Type B pancreatic cell (in vitro differentiated cells): ENCODE measurements at places on chromosomes 1 and 21.

DNA sequence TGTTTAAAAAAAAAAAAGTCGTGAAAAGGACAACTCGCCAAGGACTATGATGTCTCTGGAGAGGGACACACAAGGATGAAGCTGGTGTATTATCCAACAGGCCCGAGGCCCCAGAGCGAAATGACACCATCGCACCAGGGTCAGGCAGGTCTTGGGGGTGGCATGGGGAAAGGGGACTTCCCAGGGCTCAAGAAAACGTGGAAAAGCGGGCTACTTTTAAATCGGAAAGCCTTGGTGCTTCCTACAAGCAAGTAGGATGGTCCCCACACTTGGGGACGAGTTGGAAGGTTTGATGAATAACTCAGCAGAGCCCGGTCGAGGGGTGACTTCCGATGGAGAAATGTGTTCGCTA lies 505 bp upstream of the GNPAT start:
- H3K36me3 ChIP-seq: peaks cover 16% of the 10 kb centered on the region
- H3K27me3 ChIP-seq: no peaks in the 10 kb centered on the region
- H3K27ac ChIP-seq: peak overlapping the region; percentile 90
- H3K4me1 ChIP-seq: peaks cover 47% of the 10 kb centered on the region
- no peak for DNase-seq
- peak overlapping the region; percentile 95 for H3K4me3 ChIP-seq

GRCh38 chr1:46800742-46801141 lies 1.9 kb downstream of the CYP4B1 start:
- DNase-seq: no peak
- no peaks in the 10 kb centered on the region for H3K27me3 ChIP-seq
- H3K4me3 ChIP-seq: peak overlapping the region; percentile 51
- no peaks in the 10 kb centered on the region for H3K36me3 ChIP-seq

GRCh38 chr1:150552128-150552910 lies 3.1 kb downstream of the ADAMTSL4 start:
- H3K27ac ChIP-seq: peak overlapping the region; percentile 81
- DNase-seq: no peak
- H3K27me3 ChIP-seq: peaks cover 4% of the 10 kb centered on the region
- H3K4me1 ChIP-seq: peaks cover 23% of the 10 kb centered on the region
- no peaks in the 10 kb centered on the region for H3K36me3 ChIP-seq

GRCh38 chr21:36769051-36769839 lies 70.3 kb downstream of the SIM2 start:
- no peak for DNase-seq
- H3K4me1 ChIP-seq: peaks cover 34% of the 10 kb centered on the region
- no peaks in the 10 kb centered on the region for H3K27me3 ChIP-seq
- no peak overlapping the region for H3K27ac ChIP-seq

DNA sequence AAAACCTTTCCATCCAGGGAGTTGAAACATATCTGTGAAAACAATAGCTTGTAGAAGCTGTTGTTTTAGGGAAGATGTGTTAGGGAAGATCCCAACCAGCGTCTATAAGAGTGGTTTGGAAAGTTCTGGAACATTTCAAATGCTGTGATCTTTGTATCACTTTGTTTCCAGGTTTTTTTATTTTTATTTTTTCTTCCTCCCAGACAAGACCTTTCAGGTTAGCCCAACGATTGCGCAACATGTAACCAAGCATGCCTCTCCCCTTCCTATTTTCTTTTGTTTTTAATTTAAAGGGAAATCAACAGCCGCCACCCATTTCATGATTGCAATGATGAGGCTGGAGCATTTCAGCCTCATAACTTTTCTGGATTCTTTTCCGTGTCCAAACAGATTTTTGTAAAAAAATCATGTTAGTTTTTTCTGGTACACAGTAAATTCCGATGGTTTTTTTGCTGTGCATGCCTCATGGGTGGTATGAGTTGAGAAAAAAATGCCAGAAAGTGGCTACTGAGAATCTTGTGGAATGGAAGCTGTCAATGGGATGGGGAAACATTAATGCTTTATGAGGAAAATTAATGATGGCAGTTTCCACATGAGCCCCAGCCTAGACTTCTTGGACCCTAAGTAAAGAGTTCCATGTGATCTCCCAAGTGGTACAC lies 109.3 kb downstream of the RUNX1 start:
- H3K27me3 ChIP-seq: peaks cover 25% of the 10 kb centered on the region
- no peak overlapping the region for H3K27ac ChIP-seq
- H3K4me3 ChIP-seq: no peak overlapping the region
- H3K4me1 ChIP-seq: peaks cover 3% of the 10 kb centered on the region
- no peaks in the 10 kb centered on the region for H3K36me3 ChIP-seq

GRCh38 chr1:106747232-106747631 lies 309.2 kb upstream of the PRMT6 start:
- DNase-seq: no peak
- H3K4me1 ChIP-seq: peaks cover 10% of the 10 kb centered on the region
- no peak overlapping the region for H3K27ac ChIP-seq
